Nucleus accumbens (tissue), 56 donors: ENCODE measurements at places on chromosomes 2 and 18.

DNA sequence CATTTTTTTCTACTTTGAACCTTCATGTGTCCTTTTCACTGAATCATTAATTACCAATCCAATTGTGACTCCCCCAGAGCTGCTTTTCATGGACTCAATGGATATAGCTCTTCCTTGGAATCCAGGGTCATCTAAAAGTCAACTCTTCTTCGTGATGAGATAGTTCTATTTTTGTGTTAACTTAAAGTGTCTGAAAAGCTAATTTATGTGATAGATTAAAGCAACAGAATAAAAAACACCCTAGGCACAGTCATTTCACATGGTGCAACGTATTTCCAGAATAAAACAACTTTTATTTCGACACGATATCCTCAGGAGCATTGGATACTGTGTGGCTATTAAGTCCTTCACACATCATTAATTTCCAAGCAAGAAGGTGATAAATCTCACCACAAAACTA is 250.6 kb upstream of the SPHKAP start:
- no peak for DNase-seq

GRCh38 chr18:13892098-13892497 is 23.2 kb downstream of the MC2R start:
- no peak for DNase-seq

GRCh38 chr2:241593271-241593670 is 34.7 kb downstream of the BOK start:
- DNase-seq: no peak

GRCh38 chr2:241860184-241861078 is 1.7 kb upstream of the PDCD1 start:
- no peak for DNase-seq

DNA sequence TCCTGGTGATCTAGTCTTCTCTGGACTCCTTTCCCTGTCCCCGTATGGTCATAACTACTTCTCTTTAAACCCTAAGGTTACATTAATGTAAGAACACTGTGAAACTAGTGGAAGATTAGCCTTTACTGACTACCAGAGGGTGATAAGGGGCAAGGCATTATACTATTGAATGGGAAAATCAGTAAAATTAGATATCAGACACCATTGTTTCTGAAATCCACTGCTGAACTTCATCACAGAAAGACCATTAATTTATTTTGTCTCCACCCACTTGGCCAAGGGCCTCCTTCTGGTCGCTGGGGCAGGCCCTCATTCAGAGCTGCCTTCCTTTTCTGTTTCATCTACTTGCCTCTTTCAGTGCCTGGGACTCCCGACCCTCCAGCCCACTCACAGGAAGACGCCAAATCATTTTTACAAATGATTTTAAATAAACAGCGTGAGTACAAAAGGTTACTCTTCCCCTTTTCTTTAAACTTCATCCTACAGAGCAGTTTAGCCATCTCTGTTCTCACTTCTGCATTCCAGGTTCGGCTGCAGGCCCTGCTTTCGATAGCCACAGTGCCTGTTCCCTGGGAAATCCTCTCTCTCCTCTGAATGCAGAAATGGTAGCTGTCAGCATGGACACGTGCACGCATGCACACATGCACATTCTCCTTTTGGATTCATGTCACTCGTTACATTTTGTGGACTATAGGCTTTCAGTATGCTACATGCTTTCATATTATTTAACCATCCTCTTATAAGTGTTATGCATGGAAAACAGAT is 70.3 kb upstream of the DOCK10 start:
- DNase-seq: no peak

DNA sequence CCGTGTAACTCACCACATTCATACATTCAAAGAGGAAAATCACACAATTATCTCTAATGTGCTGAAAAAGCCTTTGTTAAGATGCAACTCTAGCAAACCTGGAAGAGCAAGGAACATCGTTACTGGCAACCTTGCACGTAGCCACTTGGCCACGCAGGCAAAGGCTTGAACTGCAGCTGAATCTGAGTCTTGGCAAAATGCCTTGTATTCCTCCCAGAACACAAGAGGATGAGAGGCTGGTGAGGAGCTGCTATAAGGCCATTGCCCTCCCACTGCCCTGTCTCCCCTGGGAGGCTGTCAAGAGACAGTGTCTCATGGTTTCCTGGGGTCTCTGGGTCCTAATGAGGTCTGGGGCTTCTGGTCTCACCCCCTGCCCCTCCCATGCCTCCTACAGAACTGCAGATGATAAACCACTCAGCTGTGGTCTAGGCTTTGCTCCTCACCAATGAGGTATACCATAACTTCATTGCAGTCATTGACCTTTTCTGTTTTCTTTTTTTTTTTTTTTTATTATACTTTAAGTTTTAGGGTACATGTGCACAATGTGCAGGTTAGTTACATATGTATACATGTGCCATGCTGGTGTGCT is 141.4 kb downstream of the SPP2 start:
- no peak for DNase-seq

DNA sequence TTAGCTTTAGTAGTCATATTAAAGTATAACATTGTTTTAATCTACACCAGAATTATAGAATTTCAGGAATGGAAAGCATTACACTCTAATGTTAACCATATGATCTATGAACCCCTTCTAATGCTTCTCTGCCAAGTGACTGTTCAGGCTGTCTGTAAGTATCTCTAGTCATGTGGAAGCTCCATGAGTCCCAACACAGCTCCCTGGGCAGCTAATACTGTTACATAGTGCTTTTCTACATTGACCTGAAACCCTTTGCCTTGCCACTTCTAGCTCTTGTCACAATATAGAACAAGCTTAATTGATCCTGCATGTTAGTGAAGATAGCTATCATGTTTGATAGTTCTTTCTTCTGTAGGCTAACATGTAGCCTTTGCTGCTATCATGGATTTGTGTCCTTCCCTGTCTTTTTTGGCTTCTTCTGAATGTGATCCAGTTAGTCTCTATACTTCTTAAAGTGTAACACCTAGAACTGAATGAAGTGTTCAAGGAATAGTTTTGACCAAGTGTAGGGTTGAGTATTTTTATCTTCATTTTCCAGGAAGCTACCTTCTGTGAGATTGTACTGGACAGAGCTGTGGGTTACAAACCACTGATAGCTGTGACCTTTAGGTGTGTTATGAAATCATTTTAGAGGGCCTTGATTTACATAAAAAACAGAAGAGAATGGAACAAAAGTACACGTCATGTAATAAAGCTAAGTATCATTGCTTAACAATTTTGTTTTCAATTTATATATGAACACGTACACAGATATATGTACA is 23.7 kb downstream of the BABAM2 start:
- DNase-seq: no peak

GRCh38 chr2:120177973-120178372 is 45.2 kb downstream of the TMEM185B start:
- no peak for DNase-seq

GRCh38 chr18:50458366-50458765 is 83.5 kb downstream of the SKA1 start:
- DNase-seq: no peak

GRCh38 chr18:41763361-41763760 is 191.7 kb upstream of the PIK3C3 start:
- no peak for DNase-seq

DNA sequence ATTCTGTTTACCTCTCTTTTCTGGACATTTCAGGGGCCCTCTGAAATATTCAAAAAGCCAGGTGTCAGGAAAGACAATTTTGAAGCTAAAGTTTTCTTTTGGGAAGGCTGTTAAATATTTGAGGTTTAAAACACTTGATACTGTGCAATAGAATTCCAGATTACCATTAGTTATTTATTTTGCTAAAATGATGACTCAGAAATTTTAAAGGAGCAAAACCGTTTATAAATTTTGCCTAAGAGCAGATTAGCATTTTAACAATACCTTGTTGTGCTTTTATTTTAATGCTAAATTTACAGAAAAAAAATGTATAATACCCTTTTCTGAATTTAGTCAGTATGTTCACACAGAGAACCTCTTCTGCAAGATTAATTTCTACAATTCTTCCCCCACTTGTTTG is 1159.9 kb downstream of the DSC3 start:
- no peak for DNase-seq
